Aorta (tissue), 5 donors: ENCODE measurements at places on chromosomes 1 and 21. TPM values are rescaled to one million over a fixed set of nuclear protein-coding genes. Genes with fewer than 3 reads are reported as not detected.

GRCh38 chr1:176576670-176577069 lies 113.7 kb downstream of the PAPPA2 start:
- no peaks in the 10 kb centered on the region for H3K36me3 ChIP-seq
- no peak overlapping the region for H3K4me3 ChIP-seq
- no peaks in the 10 kb centered on the region for H3K27me3 ChIP-seq

DNA sequence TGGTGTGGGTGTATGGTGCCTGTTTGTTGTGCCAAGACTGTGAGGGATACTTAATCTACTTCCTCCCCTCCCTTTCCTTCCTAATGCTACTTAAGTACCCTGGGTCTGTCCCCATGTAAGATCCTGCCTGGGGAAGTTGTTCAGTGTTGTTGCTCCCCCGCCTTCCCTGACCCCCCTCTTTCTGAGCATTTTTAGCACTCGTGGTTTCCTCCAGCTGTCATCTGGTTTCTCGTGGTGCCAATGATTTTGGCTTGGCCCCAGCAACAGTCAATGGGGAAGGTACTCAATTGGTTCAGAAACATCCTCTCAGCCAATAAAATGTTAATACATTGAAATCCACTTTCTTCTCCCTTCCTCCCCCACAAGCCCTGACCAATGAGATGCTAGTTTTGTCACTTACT lies 8.0 kb upstream of the B4GALT3 start:
- no peak overlapping the region for H3K4me3 ChIP-seq
- peak; percentile 87 for DNase-seq
- H3K36me3 ChIP-seq, result no peaks in the 10 kb centered on the region
- no peaks in the 10 kb centered on the region for H3K27me3 ChIP-seq
- no peak overlapping the region for H3K27ac ChIP-seq

DNA sequence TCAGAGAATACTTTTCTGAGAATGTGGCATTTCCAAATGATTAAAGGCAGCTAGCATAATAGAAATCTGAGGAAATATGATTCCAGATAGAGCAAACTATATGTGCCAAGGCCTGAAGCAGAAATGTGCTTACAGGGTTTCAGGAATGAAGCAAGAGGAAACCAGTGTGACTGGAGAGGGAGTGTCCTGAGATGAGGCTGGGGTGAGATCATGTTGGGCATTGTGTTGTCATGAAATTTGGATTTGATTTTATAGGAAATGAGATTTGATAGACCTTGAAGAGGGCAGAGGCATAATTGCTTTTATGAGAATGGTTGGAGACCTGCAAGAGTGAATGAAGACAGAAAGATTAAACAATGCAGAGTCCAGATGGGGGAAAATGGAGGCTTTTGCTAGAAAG lies 338.1 kb upstream of the SNX7 start:
- DNase-seq, result peak; percentile 52
- H3K36me3 ChIP-seq, result no peaks in the 10 kb centered on the region
- H3K4me3 ChIP-seq, result no peak overlapping the region
- H3K27ac ChIP-seq, result peak overlapping the region; percentile 50
- H3K4me1 ChIP-seq, result peaks cover 4% of the 10 kb centered on the region

GRCh38 chr1:50175719-50176639 lies 67.3 kb downstream of the ELAVL4 start:
- H3K27me3 ChIP-seq, result no peaks in the 10 kb centered on the region
- no peaks in the 10 kb centered on the region for H3K36me3 ChIP-seq
- no peak overlapping the region for H3K4me3 ChIP-seq
- DNase-seq, result no peak
- H3K4me1 ChIP-seq, result no peaks in the 10 kb centered on the region

DNA sequence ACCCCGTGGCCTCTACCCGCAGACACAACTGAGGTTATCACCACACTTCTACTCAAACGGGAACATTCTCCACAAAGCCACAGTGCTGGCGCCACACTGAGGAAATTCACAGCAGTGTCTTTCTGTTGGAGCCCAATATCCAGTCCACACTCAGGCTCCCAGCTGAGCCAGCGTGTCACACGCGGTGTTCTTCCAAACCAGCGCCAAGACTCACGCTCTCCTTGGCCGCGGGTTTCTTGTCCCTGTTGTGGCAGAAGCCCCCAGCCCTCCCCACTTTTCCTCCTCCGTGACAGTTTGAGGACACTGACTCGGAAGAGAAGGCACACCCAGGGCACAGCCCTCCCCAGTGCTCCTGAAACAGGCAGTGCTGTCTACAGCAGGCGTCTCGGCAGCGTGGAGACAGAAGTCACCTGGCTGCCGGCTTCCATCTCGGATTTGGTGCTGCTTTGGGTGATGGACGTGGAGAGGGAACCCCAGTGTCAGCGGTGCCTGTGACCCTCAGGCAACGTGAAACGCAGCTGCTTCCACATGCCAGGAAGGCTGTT lies 35.4 kb upstream of the AGPAT3 start:
- no peak overlapping the region for H3K27ac ChIP-seq
- no peak overlapping the region for H3K4me3 ChIP-seq
- DNase-seq, result no peak
- no peaks in the 10 kb centered on the region for H3K27me3 ChIP-seq
- H3K36me3 ChIP-seq, result no peaks in the 10 kb centered on the region

GRCh38 chr1:36008546-36009197 lies 75.2 kb upstream of the TEKT2 start:
- H3K4me3 ChIP-seq, result no peak overlapping the region
- no peaks in the 10 kb centered on the region for H3K36me3 ChIP-seq
- no peak for DNase-seq

DNA sequence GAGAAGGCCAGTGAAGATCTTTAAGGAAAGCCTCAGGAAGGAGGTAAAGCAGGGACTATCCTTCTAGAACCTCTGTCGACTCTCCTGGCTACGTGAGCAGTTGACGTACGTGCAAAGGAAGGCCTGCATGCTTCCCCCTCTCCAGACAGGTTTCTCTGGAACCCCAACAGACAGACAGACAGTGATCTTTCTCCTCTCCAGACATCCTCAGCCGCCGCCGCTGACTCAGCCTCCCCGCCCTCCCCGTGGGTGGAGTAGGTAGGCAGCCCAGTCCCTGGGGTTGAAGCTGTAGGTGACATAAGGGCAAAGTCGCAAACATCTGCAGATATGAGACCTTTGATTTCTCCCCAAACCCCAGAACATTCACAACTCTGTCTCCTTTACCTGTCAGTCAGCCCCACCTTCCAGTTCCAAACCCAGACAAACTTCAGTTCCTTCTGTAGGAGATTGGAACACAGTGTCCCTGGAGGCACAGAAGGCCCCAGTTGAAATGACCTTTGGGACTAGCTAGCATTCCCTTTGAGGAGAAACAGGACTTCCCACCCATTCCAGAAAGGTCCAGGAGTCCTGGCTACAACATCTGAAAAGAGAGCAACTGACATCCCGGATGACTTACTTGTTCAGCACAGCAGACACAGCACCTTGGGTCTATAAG lies 146.0 kb upstream of the JUN start:
- no peak overlapping the region for H3K27ac ChIP-seq
- no peaks in the 10 kb centered on the region for H3K36me3 ChIP-seq
- DNase-seq, result peak; percentile 77

DNA sequence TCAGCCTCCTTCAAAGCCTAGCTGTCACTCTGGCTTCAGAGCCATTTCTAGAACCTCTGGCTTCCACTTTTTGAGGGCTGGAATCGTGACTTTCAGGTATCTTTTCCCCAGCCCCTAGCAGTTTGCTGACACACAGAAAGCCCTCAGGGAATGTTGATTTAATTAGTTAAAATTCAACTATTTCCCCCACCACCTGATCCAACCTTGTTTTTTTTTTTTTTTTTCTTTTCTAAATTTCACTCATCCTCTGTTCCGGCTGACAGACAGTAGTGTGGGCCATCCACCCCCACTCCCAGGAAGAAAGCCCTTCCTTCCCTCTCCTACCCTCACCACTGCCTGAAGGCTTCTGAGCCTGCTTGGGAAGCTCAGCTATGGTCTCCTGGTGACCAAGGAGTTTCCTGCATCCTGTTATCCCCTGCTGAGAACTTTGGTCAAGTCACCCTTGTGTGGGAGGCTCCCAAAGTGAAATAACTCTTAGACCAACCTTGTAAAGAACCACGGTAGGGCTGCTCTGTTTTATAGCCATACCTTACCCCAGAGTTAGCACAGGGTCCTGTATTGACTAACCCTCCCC lies 29.4 kb downstream of the KCNJ6 start:
- no peak overlapping the region for H3K4me3 ChIP-seq
- no peak for DNase-seq
- H3K27me3 ChIP-seq, result no peaks in the 10 kb centered on the region
- no peak overlapping the region for H3K27ac ChIP-seq
- H3K4me1 ChIP-seq, result no peaks in the 10 kb centered on the region
- H3K36me3 ChIP-seq, result no peaks in the 10 kb centered on the region

GRCh38 chr1:80593197-80593596 lies 1207.5 kb upstream of the ADGRL2 start:
- H3K27ac ChIP-seq, result no peak overlapping the region
- H3K4me1 ChIP-seq, result no peaks in the 10 kb centered on the region
- no peak overlapping the region for H3K4me3 ChIP-seq

GRCh38 chr1:183100361-183100974 lies 77.2 kb downstream of the LAMC1 start:
- H3K36me3 ChIP-seq, result no peaks in the 10 kb centered on the region
- no peaks in the 10 kb centered on the region for H3K27me3 ChIP-seq
- no peak overlapping the region for H3K4me3 ChIP-seq

GRCh38 chr1:115524236-115524635 lies 117.5 kb upstream of the VANGL1 start:
- no peak overlapping the region for H3K4me3 ChIP-seq
- DNase-seq, result no peak
- no peaks in the 10 kb centered on the region for H3K36me3 ChIP-seq
- no peaks in the 10 kb centered on the region for H3K27me3 ChIP-seq
- no peaks in the 10 kb centered on the region for H3K4me1 ChIP-seq
- H3K27ac ChIP-seq, result no peak overlapping the region

DNA sequence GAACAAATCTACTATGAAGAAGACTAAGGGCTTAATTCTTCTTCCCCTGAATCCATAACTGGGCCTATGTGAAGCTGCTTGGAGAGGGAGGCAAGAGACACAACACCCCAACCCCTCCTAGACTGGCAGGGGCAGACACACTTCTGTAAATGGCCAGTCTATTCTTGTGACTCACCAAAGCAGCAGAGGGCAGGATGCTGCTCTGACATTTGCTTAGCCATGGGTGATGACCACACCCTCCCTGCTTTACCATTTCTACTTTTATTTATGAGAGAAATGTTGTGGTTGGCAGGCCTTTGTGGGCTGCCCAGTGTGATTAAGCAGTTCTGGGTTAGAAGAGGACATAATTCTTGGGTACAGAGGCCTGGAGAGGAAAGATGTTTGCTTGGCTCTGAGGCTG lies 189.8 kb upstream of the DPYD start:
- no peak for DNase-seq
- H3K27me3 ChIP-seq, result no peaks in the 10 kb centered on the region
- H3K36me3 ChIP-seq, result no peaks in the 10 kb centered on the region
- H3K27ac ChIP-seq, result no peak overlapping the region

GRCh38 chr1:198535631-198536030 lies 4.8 kb downstream of the ATP6V1G3 start:
- H3K27me3 ChIP-seq, result no peaks in the 10 kb centered on the region
- H3K4me3 ChIP-seq, result no peak overlapping the region
- no peaks in the 10 kb centered on the region for H3K36me3 ChIP-seq
- H3K27ac ChIP-seq, result no peak overlapping the region

DNA sequence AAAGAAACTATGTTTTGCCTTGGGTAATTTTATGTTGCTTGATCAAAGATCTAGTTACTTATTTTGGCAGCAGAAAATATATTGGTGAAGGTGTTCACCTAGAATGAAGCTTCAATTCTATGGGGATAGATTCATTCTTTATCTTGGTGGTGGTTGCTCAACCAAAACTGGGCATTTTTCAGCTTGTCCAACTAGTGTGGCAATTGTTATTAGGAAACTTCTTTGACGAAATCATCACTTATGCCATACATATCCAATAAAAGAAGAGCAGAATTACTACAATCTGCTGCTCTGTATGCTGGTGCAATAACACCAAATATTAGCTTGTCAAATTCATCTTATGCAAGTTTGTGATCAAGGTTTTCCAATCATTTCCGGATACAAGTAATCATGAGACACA lies 26.8 kb upstream of the TMPRSS15 start:
- H3K36me3 ChIP-seq, result no peaks in the 10 kb centered on the region
- H3K27ac ChIP-seq, result no peak overlapping the region
- no peak for DNase-seq
- no peak overlapping the region for H3K4me3 ChIP-seq
- no peaks in the 10 kb centered on the region for H3K27me3 ChIP-seq
- no peaks in the 10 kb centered on the region for H3K4me1 ChIP-seq

GRCh38 chr1:152873495-152873894 lies 4.6 kb upstream of the SMCP start:
- H3K36me3 ChIP-seq, result no peaks in the 10 kb centered on the region
- H3K4me3 ChIP-seq, result no peak overlapping the region
- DNase-seq, result no peak
- H3K27ac ChIP-seq, result no peak overlapping the region
- H3K4me1 ChIP-seq, result no peaks in the 10 kb centered on the region

- no peak for DNase-seq
- no peaks in the 10 kb centered on the region for H3K27me3 ChIP-seq
- H3K36me3 ChIP-seq, result no peaks in the 10 kb centered on the region
- no peak overlapping the region for H3K27ac ChIP-seq
Measured at GRCh38 chr1:28517649-28517999, 11.8 kb downstream of the RCC1 start.

DNA sequence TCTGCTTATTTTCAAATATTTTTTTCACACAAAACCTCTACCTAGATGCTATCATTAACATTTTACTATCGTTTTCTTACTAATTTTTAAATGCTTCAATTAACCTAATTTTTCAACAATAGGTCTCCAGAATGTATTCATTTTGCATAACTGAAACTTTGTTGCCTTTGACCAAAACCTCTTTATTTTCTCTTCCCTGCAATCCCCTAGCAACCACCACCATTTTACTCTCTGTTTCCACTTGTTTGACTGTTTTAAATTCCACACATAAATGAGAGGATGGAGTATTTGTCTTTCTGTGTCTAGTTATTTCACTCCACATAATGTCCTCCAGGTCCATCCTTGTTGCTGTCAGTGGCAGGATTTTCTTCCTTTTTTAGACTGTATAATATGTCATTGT lies 9.5 kb upstream of the F13B start:
- no peak overlapping the region for H3K27ac ChIP-seq
- no peaks in the 10 kb centered on the region for H3K4me1 ChIP-seq
- no peak overlapping the region for H3K4me3 ChIP-seq
- H3K36me3 ChIP-seq, result no peaks in the 10 kb centered on the region

GRCh38 chr1:114278430-114278829 lies 124.8 kb upstream of the SYT6 start:
- H3K27ac ChIP-seq, result no peak overlapping the region
- no peaks in the 10 kb centered on the region for H3K4me1 ChIP-seq
- DNase-seq, result no peak
- no peaks in the 10 kb centered on the region for H3K27me3 ChIP-seq
- H3K36me3 ChIP-seq, result no peaks in the 10 kb centered on the region

Gene OR2L3
- not detected for total RNA-seq

Gene SMIM1
- total RNA-seq, result 5.6 TPM

Gene C1orf53
- total RNA-seq, result 0.81 TPM

Gene MAN1C1
- total RNA-seq, result 13.5 TPM

Gene PHF13
- 19.0 TPM for total RNA-seq

Gene AGT
- total RNA-seq, result 46.1 TPM

Gene IFI44L
- total RNA-seq, result 22.6 TPM

Gene PANK4
- 19.6 TPM for total RNA-seq

Gene BARHL2
- total RNA-seq, result not detected

Gene MAP10
- total RNA-seq, result 0.81 TPM

Gene AQP10
- total RNA-seq, result not detected
